GM23248 (cell line): ENCODE measurements at places on chromosomes 1 and 21. TPM values are rescaled to one million over a fixed set of nuclear protein-coding genes. Genes with fewer than 3 reads are reported as not detected.
A peak's percentile ranks its signal among the peaks of the same experiment; 100 is the strongest.

- peak; percentile 78 for DNase-seq
These were observed 5.2 kb downstream of the IRF2BP2 start for GRCh38 chr1:234604495-234605398.

DNA sequence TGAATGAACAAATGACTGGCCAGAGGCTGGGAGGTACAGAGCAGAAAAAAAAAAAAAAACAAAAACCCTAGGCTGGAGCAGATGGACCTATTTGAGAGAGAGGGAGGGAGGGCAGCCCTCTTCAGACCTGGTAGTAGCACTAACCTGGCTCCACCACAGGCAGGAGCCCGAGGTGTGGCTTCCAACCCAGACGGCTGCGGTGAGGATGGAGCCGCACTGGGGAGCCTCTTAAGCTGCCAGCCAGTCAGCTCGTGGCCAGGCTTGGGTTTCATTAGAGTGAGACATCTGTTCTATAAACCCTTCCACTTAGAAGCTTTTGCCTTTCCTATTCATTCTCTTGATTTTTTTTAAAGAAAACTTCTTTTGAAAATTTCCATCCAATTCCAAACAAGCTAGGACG lies 16.8 kb downstream of the LGR6 start:
- peak; percentile 43 for DNase-seq

- peak; percentile 33 for DNase-seq
These were observed 29.0 kb upstream of the CTBS start for GRCh38 chr1:84603223-84603622.

- DNase-seq, result peak; percentile 15
These were observed 35.6 kb upstream of the RNPC3 start for GRCh38 chr1:103489935-103490334.

DNA sequence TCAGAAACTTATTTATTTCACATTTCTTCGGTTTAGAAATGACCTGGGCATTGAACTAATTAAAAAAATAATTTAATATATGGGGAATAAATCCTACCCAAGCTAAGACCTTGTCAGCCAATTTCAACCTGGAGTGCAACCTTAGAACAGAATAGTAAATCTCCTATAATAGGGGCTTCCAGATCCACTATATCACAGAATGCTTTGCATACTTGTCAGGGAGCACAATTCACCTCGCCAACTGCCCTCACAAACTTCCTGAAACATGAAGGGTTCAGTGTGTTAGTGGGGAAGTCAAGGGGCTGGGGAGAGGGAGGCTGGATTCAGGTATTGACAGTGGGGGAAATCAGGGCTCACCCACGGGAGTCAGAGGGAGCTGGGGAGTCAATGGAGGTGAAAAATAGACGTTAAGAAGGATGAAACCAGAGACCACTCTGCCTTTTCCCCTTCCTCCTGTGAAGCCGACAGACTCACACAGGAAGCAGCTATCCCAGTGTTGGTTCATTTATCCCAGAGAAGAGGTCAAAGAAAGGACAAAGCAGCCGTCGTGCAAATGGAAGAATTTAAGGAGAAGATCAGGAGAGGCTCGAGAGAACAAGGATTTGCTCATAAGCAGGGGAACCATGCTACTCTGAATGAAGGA lies 453.3 kb downstream of the NUF2 start:
- no peak for DNase-seq

- peak; percentile 70 for DNase-seq
These were observed 45.7 kb downstream of the ABCD3 start for GRCh38 chr1:94463765-94464330.

DNA sequence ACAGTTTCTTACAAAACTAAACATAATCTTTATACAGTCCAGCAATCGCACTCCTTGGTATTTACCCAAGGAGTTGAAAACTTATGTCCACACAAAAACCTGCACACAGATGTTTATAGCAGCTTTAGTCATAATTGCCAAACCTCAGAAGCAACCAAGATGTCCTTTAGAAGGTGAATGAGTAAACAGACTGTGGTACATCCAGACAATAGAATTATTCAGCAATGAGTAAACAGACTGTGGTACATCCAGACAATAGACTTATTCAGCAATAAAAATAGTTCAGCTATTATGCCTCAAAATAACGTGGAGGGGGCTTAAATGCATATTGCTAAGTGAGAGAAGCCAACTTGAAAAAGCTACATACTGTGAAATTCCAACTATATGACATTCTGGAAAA lies 87.0 kb upstream of the GALNT2 start:
- DNase-seq, result peak; percentile 27

DNA sequence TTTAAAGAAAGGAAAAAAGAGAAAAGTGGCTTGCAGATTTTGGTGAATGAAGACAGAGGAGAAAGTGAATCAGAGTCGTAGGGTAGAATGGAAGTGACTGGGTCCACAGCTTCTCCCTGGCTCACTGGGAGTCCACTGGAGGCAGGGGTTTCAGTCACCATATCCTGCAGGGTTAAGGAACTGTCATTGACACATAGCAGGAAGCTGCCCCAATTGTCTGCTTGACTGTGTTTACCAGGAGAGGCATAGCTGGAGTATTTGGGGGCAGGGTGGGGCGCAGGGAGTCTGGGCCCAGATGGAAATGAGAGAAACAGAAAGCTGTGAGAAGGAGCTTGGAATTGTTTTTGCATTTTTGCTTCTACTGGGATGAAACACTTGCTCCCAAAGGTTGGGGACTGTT lies 228.8 kb upstream of the CSF3R start:
- DNase-seq, result no peak

DNA sequence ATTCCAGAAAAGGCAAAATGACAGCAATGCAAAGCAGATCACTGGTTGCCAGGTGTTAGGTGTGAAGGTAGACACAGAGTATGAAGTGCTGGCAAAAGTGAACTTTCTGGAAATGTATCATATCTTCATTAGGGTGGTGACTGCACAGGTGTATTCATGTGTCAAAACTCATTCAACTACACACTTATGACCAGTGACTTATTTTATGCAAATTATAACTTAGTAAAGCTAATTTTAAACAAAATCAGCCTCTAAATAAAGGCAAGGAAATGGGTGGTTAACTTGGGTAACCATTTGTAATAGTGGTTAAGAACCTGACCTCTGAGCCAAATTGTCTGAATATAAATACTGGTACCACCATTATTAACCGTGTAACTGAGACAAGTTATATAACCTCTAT lies 7.4 kb downstream of the COP1 start:
- DNase-seq, result no peak

- DNase-seq, result no peak
These were observed 24.9 kb upstream of the PARP1 start for GRCh38 chr1:226432586-226433340.

DNA sequence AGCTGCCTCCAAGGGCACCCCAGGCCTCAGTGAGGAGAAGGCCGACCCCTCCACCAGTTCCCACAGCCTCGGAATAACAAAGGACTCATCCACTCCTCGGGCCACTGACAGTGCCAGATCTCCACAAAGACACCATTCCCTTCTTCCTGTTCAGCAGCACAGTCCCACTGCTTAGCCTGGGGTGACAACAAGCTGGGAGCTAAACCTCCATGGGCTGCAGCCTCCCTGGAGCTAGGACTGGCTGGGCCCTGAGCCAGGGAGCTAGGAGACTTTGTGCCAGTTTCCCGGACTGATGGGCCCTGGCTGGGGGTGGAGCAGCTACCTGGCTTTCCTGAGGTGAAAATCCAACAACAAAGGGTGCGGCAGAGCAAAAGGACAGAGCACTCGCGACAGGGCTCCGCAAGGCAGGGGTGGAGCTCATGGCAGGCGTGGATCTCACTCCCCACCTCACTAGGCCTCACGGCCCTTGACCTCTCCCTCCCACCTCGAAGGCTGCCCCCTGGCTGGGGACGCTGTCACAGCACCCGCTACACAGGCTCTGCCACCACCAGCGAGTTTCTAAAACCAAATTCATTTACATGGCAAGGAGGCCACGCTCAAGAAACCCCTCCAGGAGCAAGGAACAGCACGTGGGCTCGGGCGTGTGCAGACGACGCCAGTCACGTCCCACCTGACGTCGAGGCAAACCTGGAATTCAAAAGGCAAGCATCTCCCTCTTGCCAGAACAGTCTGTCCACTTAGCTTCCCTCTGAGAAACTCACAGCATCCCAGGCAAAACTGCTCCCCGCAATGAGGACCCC lies 13.8 kb downstream of the SLC35E2B start:
- no peak for DNase-seq

DNA sequence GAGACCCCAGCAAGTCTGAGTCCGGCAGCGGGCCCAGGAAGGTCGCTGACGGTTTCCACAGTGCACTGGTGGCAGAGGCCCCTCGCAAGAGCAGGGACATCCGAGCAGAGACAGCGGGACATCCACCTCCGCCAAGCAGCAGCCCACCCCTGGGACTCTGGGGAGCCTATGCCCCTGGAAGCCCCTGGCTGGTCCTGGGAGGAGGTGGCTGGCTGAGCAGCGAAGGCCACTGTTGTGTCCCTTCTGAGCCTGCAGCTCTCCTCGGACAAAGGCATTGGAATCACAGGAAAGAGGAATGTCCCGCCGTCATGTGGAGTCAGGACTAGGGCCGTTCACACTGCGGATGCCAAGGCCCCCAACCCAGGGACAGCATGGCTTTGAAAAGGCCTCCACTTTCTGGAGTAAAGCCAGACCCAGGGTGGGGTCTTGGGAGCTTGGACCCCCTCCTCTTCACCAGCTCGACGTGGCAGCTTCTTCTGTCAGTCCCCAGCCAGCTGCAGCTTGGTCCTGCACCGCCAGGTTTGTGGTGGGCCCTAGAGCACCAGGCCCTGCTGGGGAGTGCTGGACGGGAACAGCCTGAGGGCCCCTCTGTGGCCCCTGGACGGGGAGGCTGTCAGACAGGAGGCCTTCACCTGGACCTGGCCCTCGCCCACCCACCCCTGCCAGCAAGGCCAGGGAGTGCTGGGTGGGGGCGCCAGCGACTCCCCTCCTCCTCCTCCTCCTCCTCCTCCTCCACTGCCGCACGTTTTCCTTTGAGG lies 1.4 kb downstream of the MEGF6 start:
- no peak for DNase-seq

DNA sequence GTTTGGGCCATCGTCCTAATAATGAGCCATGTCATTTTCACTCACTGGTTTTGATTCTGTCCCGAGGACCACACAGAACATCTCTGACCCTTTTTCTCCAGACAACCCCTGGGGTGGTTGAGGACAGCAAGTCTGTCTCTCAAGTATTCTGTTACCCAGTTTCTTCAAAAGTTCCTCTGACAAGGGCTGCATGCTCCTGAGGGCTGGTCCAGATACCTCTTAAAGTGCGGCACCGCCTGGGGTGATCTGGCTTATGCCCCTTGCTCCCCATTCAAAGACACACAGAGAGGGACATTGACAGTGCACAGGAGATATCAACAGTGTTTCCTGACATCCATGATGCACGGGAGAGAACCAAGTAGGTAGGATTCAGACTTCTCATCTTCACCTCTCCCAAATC lies 132.9 kb upstream of the EDN2 start:
- DNase-seq, result no peak

- peak; percentile 97 for DNase-seq
These were observed at the start of the genes PIGP and TTC3 for GRCh38 chr21:37072988-37073416. TSS of gene PIGP (minus strand) at chr21:37073071. CDS start at chr21:37072515, 556 bp downstream. TSS of gene TTC3 (plus strand) at chr21:37073254. CDS start at chr21:37087258, 14,004 bp downstream.

DNA sequence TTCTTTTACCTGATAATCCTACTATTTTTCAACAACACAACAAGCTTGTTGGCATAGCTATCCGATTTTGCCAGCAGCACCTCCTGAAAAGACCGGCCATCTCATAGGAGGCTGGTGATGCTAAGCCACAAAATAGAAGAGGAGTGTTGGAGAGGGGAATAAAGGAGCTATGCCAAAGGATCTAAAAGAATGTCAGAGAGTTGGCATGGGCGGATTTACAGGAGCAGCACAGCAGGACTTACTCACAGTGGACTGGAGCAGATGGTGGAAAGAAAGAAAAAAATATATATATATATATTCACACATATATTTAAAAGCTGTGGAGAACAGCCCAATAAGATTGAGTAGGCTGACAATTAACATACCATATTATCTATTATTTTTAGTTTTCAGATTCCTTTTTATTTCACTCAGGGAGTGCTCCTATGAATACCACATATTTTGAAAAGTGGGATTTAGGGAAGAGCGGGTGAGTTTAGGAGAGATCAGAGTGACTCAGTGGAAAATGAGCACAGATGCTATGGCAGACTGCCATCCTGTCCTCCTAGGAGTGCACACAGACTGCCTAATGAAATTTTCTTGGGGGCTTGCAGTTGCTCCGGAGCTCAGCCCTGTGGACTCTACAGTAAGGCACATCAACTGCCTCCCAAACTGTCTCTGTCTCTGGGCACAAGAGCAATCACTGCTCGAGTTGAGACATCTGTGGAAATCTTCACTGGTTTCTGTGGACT lies 394.4 kb upstream of the CHRM3 start:
- DNase-seq, result no peak

DNA sequence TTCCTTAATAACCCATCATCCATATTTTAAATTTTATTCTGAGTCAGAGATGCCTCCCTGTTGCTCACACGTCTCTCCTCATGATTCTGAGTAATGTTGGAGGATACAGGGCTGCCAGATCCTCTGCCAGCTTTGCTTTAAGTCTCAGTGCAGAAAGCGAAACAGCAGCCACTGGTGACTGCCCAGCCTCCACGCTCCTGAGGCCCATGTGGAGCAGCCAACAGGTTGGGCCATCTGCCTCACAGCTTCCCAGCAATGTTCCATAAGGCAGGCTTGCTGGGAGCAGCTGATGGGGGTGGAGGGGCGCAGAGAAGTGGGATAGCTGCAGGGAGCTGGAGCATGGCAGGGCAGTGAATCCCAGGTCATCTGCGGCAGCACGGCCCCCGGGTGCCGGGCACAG lies 104.2 kb downstream of the IGSF21 start:
- peak; percentile 36 for DNase-seq

- DNase-seq, result no peak
These were observed 50.7 kb downstream of the YARS1 start for GRCh38 chr1:32766328-32766972.

DNA sequence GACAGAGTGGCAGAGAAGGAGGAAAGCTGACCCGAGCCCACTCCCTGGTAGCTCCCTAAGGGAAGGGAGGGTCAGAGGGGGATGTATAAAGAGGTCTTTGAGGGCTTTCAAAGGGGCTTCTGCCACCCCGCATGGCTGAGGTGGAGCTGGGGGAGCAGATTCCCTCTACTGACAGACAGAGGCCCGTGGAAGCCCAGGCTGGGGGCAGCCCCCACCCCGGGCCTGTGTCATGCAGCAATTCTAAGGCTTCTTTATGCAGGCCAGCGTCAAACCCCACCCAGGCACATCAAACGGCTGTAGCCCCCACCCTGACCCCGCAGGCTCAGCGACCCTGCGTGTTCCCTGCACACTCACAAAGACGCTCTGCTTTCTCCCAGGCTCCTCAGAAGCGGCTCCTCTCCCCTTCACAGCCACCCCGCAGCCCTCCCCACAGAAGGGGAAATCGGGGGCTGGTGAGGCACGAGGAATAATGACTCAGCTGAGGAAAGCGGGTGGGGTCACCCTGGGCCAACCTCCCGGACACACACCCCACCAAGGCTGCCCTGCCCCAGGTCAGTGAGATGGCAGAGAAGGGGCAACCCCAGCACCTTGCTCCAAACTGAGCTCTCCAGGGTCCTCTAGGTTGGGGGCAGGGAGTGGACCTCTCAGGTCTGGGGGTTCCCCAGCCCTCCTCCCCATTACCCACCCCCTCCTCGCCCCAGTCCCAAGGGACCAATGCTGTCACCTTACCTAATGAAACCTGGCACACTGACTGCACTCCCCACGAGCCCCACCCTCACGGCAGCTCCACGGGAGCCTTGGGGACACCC lies 10.8 kb downstream of the SLC45A3 start:
- peak; percentile 19 for DNase-seq

GRCh38 chr1:90730243-90731022 lies 13.3 kb upstream of the BARHL2 start:
- DNase-seq, result peak; percentile 36

FAM167B gene
- 3.0 and 4.2 TPM in 2 replicates for total RNA-seq

TMEM52 gene
- total RNA-seq, result not detected in 2 replicates

UTS2 gene
- total RNA-seq, result not detected in 2 replicates

FBLIM1 gene
- 59.6 and 69.9 TPM in 2 replicates for total RNA-seq

VWA1 gene
- 1.4 and 2.3 TPM in 2 replicates for total RNA-seq

GJA9 gene
- total RNA-seq, result 0.11 TPM in 1 of 2 replicates, not detected in the other

PADI2 gene
- total RNA-seq, result 0.13 and 0.22 TPM in 2 replicates

PMVK gene
- total RNA-seq, result 2.1 and 6.4 TPM in 2 replicates
